Stimulated activated CD4-positive, alpha-beta T cell treated with anti-CD3 and anti-CD28 coated beads, Interleukin-12 subunit alpha, Interleukin-12 subunit beta, amount 100 ng/mL, for 4 hours (primary cell): ENCODE measurements at places on chromosomes 5 and 9.

DNA sequence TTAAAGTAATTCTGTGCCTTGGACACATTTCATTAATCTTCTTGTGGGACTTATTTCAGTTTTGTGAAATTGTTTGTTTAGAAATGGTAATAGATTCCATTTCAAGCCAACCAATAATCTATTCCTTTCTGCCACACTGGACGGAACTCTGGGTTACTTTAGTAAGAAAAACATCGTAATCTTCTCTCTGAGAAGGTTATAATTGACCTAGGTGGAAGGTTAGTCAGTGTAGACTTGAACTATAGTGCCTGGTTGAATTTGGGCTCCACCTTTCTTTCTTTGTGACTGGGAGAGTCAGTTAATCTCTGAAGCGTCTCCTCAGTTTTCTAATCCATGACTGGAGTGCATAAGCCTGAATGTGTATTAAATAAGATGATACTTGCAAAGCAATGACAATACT is 89.7 kb upstream of the PRLR start:
- DNase-seq: no peak

DNA sequence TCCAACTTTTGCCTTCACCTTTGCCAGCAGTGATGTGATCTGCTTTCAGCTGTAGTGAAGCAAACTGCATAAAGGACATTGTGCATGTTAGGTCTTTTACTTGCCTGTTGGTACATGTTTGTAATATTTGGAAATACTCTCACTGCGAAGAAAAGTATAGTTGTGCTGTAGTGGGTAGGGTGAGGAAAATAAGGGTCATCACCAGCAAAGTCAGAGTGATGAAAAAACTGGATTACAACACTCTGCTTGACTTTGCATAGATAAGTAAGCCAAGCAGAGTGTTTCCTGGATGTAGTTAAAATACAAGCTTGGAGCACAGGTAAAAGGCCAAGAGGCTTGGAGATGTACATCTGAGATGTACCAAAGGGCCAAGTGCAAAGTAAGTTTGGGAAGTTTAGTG is 16.7 kb downstream of the TGFBR1 start:
- no peak for DNase-seq

DNA sequence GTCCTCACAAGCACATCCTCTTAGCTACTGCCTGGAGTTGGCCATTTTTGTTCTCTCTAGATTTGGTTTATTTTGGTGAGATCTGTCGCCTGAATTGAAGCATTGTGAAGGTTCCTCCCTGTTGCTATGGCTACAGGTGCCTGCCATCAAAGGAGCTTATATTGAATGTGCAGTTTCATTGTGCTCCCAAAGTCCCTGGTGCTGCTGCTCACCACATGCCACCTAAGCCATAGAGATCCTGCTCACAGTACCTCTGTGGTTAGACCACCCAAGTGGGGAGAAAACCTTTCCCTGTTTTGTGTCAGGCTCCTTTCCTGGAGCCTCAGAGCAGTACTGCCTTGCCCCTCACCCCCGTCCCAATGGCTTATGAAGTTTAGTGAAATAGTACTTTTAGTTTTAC is 383.4 kb downstream of the TMEM38B start:
- no peak for DNase-seq

- DNase-seq: no peak
Observed at GRCh38 chr5:126096442-126097006, 326.7 kb upstream of the GRAMD2B start.

- DNase-seq: no peak
Observed at GRCh38 chr5:39570403-39571027, 145.7 kb upstream of the DAB2 start.

GRCh38 chr5:40871177-40871576 is 30.0 kb downstream of the CARD6 start:
- no peak for DNase-seq

- DNase-seq: no peak
Observed at GRCh38 chr5:67190861-67191260, 5.7 kb downstream of the CD180 start.
